ENCODE measurements at places on chromosomes 2 and 18.
A peak's percentile ranks its signal among the peaks of the same experiment; 100 is the strongest.

GRCh38 chr2:142991295-142991694, 113.8 kb downstream of the KYNU start:
- DNase-seq, result no peak

DNA sequence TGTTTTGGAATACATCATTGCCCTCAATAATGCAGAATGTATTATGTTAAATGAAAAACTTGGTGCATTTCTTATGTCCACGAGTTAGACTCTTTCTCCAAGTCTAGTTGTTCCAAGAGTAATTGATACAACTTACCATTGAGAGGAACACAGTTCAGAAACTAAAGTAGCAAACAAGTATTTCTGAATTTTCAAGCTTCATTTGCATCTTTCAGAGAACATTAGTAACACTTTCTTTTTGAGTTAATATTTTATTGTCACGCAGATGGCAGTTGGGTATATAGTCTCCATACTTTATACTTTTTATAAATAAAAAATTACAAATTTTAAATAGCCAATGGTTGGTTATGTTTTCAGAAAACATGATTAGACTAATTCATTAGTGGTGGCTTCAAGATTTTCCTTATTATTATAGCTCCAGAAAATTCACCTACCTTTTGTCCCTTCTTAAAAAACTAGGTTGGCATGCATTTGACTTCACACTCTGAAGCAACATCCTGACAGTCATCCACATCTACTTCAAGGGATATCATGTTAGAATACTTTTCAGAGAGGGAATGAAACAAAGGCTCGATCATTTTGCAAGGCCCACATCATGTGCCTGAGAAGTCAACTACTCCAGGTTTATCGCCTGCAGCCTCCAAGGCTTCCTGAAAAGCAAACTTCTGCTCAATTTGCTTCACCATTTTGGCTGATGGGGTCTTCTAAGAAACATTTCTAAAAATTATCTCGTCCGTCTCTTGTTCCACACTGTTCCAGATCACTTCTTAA, 29.9 kb downstream of the LYPD6B start:
- no peak for DNase-seq

DNA sequence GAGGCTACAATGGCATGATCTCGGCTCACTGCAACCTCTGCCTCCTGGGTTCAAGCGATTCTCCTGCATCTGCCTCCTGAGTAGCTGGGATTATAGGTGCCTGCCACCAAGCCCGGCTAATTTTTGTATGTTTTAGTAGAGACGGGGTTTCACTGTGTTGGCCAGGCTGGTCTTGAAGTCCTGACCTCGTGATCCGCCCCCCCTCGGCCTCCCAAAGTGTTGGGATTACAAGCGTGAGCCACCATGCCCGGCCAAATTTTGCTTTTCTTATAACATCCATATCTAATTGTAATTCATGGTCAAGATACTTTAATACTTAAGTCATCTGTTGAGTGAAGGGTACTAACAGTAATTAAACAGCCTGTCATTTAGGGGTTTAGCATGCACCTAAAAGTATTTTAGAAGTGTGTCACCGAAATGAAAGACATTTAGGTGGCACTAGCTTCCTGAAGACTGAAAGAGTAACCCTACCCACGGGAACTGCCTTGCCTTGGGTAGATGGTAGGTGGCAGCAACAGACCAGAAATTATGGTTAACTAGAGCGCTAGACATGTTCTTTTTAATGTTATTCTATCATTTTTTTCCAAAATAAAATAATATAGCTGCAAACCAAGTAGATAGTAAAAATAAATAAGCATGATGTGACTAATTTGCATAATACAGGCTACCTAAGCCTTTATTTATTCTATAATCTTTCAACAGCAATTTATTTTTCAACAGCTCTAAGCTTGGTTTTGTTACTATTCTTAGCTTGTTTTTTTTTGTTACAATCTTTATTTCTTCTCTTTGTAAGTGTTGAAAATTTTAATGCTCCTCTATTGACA, 8.6 kb upstream of the ACYP2 start:
- no peak for DNase-seq

GRCh38 chr18:24633121-24633520, 172.7 kb downstream of the HRH4 start:
- peak; percentile 10 for DNase-seq

- no peak for DNase-seq
These were observed 31.0 kb upstream of the MSH6 start for GRCh38 chr2:47751856-47752414.

- no peak for DNase-seq
These were observed 21.5 kb upstream of the EPC2 start for GRCh38 chr2:148623086-148623485.

Measured in GM04503 (cell line).